ENCODE measurements at places on chromosomes 4 and X.

DNA sequence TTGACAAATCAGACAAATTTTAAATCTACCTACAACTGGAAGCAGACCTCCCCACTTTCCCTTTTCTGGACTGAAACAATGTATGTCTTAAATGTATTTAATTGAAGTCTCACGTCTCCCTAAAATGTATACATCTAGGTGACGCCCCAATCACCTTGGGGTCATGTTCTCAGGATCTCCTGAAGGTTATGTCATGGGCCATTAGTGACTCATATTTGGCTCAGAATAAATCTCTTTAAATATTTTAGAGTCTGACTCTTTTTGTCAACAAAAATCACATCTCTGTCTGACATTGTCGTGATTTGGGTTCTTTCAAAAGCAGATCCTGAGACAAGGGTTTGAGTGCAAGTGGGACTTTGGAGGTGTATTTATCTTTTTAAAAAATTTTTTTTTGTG, 26.2 kb upstream of the BOD1L1 start:
- no peak for DNase-seq

DNA sequence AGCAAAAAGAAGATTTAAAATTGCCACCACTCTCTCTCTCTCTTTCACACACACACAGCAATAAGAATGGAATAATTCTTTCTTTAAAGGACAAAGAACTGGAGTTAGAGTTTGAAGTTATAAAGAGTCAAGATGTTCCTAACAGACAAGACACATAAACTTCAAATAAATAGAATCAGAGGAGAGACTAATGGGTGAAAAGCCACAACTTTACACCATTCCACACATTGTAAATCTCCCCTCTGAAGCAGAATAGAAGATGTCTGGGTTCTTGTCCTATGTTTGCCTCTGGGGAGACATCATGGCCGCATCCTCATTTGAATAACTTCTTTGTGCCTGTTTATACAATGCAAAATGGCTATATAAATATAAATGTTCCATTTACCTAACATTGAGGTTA, 39.6 kb downstream of the SLC39A8 start:
- no peak for DNase-seq

- peak; percentile 43 for DNase-seq
These were observed 252.6 kb downstream of the ANKRD50 start for GRCh38 chr4:124459941-124460310.

DNA sequence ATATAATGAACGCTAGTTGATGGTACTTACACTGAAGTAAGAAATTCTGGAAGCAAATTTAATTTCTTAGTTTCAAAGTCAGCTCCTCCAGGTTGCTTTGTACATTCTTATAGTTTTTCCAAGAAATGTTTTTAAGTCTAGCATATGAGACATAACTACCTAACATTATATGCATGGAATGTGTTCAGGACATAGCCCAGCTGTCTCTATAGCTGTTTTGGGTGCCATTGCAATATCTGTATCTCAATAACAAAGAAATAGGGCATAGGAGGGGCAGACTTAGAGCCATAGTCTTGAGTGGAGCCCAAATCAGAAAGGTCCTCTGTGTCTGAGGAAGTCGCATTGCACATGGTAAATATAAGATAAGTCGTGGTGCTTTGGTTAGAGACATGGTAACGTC, 143.4 kb downstream of the CBR4 start:
- DNase-seq, result no peak

DNA sequence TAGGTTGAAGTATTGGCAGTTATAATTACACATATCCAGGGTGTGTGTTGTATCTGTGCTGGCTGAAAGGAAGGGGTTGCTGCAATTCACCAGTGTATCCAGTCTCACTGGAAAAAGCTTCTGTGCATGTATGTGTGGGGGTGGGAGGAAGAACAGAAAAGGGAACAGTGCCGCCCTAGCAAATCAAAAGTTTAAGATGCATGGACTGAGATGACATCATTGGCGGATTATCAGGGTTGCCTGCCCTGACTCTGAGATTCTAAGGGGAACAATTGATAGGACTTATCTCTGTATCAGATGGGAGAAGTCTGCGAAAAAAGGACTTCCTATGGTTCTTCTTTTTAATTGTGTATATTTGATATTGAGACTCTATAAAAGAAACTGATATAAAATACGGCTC, 3.5 kb downstream of the SLC25A43 start:
- no peak for DNase-seq

DNA sequence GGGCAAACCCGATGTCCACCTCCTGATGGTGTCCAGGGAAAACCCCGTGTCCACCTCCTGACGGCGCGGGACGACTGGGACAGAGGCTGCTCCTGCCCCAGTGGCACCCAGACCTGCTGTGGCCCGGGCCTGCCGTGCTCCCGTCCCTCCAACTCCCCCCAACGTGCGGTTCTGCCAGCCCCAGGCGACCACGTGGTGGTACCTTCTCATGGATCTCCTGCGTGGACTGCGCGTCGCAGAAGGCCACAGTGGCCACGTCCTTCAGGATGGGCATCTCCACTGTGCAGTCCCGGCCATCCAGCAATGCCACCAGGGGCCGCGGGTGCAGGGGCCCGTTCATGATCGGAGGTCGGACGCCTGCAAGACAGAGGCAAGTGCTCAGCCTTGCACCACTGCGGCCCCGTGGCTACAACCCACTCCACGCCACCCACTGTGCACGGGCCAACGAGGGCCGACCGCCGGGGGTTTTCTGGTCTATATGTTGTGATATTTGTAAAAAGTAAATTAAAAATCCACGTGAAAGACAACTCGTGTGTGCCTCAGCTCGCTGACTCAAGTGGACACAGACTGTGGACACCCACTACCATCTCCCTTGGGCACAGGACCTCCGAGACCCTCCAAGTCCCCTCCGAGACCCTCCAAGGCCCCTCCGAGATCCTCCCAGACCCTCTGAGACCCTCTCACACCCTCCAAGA, 10.8 kb downstream of the CTBP1 start:
- no peak for DNase-seq

- DNase-seq, result no peak
These were observed 95.3 kb downstream of the GRID2 start for GRCh38 chr4:92399032-92399431.

- no peak for DNase-seq
These were observed 36.4 kb downstream of the HTRA3 start for GRCh38 chr4:8305851-8306471.

GRCh38 chr4:172662113-172662512, 506.5 kb upstream of the GALNT7 start:
- no peak for DNase-seq

DNA sequence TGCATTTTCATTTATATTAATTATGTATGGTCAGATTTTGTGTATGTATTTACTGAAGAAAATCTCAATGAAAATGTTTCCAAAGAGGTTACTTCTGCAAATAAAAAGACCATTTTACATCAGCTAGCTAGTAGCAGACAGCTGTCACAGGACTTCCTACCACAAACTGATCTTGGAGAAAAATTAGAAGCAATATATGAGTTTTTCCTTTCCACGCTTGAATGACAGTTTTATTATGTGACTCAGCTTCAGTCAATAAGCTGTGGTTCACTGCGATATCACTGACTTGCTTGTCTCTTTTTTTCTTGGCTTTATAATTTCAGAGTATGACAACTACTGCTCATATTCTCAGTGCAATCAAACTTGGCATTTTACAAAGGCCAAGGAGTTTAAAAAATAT, 787.4 kb upstream of the GALNTL6 start:
- no peak for DNase-seq

DNA sequence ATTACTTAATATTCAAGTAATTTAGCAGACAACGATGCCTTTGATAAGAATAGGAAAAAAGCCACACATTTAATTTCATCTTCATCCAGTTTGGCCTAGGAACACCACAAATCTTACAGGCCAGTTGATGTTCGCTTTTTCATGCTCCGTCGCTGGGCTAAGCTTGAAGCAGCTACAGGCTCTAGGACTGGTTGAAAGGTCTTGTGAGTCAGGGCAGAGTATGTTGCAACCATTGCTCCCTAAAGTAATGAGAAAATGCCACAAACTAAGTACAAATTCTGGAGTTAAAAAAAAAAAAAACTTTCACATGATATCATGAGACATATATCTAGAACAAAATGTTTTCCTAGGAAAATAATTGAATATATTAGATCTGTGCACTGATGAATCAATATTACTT, 123.8 kb downstream of the RPS6KA6 start:
- no peak for DNase-seq

DNA sequence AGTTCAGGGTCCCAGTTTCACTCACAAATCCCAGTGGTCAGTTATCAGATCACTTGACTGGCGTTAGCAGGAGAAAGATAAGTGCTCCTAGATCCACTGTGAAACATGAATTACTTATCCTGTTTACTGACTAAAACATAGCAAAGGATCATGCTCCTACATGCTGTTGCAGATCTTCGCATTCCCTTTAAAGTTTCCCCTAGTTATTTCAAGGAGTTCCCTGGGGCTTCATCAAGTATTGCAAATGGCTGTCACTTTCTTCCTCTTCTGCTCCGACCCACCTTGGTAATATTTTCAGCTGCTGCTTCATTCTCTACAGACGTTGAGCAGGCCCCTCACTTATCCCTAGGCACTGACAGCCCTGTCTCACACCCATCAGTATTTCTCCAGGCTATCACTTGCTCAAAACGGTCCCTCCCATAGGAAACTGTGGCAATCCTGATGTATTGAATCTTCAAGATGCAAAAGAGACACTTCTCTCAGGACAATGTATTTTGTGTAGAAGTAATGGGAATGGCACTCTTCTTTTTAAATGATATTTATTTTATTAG, 466.0 kb downstream of the INPP4B start:
- peak; percentile 31 for DNase-seq

GRCh38 chr4:113840861-113841260, 79.3 kb upstream of the CAMK2D start:
- no peak for DNase-seq

DNA sequence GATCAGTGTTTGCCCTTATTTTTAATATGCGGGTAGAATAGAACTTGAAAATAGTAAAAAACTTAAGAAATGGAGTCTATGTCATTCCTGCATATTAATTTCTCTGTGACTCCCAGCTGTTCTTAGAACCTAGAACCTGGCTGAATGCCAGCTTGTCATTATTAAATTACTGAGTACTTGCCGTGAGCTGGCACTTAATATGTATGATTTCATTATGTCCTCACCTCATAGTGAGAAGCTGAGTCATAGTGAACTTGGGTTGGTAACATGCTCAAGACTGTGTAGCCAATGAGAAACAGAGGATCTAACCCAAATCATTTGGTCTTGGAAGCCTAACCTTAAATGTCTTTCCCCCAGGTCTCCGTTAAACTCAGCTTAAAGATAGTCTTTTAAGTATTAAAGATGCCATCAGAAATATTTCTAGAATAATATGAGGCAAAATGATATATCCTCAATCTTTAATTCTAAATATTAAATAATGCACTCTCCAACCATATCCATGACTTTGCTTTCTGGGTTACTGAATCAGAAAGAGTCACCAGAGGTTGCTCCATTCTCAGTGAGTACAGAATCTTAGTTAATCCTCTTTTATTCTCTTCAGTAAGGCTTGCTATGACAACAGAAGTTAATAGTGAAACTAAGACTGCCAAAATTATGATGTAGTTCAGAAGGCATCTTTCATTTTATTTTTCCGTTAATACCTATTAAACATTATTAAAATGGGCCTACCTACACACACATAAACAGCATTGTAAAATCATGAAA, 58.6 kb upstream of the TLL1 start:
- DNase-seq, result no peak

DNA sequence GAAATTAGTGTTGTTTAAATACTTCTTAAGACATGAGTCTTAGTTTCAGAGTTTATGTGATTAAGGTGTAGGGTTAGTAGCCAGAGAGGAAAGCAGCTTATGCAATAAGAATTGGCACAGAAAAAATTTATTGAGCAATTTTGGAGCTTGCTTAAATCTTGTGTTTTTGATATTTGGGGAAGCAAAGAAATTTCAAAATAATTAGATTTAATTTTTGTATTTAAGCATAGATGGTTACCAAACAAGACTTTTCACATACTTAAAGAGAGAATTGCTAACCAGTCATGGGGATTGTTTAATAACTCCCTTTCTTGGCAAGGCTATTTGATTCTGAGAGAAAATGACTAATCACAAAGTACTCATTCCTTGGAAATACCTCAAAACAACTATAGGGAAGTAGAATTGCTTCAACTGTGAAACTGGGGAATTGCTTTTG, 202.0 kb upstream of the GRID2 start:
- DNase-seq, result no peak

DNA sequence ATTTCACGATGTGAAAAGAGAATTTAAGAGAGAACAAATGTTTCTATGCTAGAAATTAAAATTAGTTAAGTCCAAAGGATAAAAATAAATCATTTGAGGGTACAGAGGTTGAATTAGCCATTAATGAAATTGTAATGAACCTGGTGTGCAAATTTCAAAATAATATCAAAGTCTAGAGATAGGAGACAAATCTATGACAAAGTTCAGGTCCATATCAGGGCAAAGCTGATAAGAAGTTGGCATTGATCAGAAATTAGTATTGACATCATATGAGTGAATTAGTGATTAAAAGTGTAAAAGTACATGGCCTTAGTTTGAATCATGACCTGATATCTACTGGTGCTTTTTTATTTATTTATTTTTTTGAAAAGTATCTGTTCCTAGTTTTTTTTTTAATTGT, 33.8 kb upstream of the UGT2A3 start:
- no peak for DNase-seq

- DNase-seq, result no peak
These were observed 347.2 kb upstream of the SPOCK3 start for GRCh38 chr4:167581449-167581965.

- no peak for DNase-seq
These were observed 193.6 kb downstream of the SLC4A4 start for GRCh38 chr4:71532407-71532806.

DNA sequence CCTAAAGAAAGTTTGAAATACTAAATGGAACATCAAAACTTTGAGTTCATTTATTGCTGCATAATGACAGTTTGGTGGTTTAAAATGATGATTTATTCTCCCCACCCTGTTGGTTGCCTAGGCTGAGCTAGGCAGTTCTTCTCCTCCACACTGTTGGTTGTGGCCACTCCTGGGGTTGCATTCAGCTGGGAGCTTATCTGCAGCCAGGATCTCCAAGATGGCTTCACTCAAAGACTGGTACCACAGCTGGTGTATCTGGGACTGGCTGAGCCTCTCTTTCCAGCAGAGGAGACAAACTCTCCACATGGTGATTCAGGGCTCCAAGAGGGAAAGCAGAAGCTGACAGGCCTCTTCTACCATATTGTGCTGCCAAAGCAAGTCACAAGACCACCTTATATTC, 33.1 kb downstream of the MSL3 start:
- no peak for DNase-seq

GRCh38 chrX:150806827-150807226, 91.6 kb downstream of the CD99L2 start:
- DNase-seq, result no peak

Data from eye (tissue), 1 donor.